Hematopoietic multipotent progenitor cell treated with erythropoietin and hydrocortisone succinate and interleukin-3 and kit ligand, for 17 days (in vitro differentiated cells): ENCODE measurements at places on chromosomes 4 and X.
A peak's percentile ranks its signal among the peaks of the same experiment; 100 is the strongest.

DNA sequence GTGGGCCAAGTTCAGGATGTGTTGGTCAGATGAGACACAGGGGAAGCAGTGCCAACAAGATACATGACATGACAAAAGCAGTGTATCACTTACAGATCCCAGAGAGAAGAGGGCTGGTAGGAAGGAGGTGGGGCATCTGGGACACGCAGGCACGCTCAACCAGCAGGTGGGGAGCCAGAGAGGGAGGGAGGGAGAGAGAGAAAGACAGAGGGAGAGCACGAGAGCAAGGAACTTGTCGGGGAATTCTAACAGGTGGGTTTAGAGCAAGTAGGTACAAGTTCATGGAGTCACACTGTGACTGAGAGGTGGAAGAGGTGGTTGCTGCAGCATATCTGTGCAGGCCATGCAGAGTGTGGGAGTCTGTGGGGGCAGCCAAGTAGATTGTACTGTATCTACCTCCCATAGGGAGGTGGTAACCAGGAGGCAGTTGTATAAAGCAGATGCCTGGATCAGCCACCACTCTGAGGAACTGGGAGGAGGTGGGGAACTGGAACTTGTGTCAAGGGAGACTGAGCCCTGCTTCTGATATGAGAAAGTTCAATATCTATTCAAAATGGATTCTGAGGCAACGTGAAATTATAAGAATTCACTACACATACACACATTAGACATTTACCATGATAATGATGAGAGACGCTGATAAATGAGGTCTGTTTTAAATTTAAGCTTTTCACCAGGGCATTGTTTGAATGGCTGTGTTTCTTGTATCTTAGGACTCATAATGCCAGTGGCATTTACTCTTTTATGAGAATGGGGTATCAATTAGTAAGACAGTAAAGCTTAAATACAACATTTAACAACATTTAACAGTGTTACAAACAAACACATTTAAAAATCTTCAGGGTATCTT is 43.7 kb downstream of the BBS12 start:
- no peak for DNase-seq

DNA sequence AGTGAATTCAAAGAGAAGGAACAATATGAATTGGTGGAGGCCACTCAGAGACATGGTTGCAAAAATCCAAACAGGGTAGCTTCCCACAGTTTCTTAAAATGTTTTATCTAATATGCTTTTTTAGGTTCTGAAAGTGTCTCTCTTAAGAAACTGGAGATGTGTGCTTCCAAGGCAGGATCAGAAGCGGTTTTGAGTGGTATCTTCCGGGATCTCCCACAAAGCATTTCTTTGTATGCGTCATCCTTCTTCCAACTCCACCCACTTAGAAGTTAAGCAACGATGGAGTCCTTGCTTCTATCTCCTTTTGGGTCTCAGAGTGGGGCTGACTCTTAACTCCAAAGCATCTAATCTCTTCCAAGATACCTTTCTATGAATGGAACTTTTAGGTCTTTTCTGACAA is 196.7 kb downstream of the MID1 start:
- no peak for DNase-seq

- no peak for DNase-seq
These were observed 218.4 kb downstream of the STIM2 start for GRCh38 chr4:27078934-27079455.

DNA sequence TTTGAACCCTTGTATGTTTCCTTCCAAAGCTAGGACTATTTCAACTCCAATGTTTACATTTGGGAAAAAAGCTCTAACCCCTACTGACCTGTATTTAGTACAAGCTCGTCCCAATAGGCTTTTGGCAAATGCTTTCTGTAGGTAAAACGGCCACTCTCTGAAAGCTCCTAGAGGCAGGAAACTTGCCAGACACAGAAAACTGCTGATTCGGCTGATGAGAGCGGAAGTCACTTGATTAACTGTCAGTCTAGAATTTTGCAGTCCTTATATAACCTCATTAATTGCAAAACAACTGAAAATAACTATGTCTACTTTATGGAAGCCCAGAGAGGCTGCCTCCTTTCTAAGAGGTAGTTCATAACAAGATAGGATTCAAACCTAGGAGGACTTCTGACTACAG is 108.1 kb downstream of the TSPAN7 start:
- DNase-seq, result no peak

GRCh38 chr4:39763714-39764572 is 66.0 kb downstream of the UBE2K start:
- no peak for DNase-seq

GRCh38 chrX:132206259-132206658 is 13.0 kb downstream of the RAP2C start:
- no peak for DNase-seq

DNA sequence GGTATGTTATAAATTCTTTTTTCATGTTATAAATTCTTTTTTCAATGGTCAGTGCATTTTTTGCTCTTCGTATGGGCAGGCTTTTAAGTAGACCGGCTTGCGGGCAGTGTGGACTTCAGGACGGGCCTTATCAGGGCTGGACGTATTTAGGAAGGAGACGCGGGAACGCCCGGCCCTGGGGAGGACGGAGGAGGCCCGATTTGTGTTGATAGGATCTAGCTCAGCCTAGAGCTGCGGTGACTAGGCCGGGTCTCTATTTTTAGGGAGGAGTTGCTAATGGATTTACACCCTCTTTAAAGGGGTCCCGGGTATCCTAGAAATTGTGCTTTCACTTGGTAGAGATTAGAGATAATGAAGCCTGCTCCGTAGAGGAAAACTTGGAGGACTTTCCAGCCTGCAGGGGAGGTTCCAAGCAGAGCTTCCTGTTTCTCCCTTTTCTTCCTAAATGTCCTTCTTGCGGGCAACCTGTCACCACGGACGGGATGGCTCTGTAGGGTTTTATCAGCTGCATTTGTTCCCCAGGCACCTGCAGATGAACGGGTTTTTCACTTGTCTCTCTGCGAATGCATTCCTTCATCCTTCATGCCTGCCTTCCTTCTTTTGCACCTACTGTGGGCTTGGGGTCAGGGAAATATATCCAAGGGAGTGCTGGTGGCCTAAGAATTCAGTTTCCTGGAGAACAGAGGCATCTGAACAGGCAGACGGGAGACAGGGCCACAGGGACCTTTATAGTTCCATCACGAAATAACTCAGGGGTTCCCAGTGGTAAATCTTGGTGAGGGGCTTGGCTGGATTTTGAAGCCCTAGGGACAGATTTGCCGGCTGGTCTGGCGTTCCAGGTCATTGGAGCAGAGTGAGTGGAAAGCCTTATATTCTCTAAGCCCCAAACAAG is 1.4 kb downstream of the CD99 start:
- DNase-seq, result peak; percentile 31

- no peak for DNase-seq
These were observed 86.2 kb downstream of the TEX13A start for GRCh38 chrX:105134273-105134672.
